ENCODE measurements at places on chromosomes 3 and 15.

GRCh38 chr15:96369825-96370621 is 39.5 kb downstream of the NR2F2 start:
- no peak for DNase-seq

GRCh38 chr3:113278599-113278955 is 67.2 kb downstream of the BOC start:
- DNase-seq: no peak

GRCh38 chr15:74235962-74236361 is at the start of gene CCDC33:
Gene CCDC33, plus strand, starts transcription at chr15:74236326. Its CDS starts 394 bp downstream, at chr15:74236720.
- no peak for DNase-seq

DNA sequence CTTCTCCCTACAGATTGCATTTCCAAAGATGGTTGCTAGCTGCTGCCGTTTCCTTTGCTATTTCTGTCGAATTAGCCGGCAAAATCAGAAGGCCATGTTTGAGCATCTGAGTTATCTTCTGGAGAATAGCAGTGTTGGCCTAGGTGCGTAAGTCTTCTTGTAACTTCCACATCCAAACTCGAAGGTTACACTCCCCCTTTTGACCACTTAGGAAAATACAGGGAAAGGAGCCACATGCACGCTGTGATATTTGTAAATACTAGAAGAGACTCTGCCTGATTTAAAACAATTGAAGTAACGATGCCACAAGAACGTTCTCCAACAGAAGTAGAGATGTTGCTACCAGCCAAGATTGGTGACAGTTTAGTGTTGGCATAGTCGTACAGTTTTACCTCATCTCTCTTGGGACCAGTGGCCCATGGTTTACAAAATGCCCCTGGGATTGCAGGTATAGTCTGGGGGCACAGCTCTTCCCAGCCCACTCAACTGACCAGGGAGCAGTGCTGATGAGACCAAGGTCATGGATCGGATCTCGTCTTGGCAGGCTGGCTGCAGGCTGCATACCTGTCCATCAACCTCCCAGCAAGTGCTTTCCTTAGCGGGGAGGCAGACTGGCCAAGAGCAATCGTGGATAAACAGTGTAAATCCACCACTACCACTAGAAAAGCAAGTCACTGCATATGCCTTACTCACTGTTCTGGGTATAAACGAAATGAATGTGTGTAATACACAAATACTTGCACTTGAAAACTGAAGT is 268.4 kb upstream of the CHRM5 start:
- DNase-seq: no peak

DNA sequence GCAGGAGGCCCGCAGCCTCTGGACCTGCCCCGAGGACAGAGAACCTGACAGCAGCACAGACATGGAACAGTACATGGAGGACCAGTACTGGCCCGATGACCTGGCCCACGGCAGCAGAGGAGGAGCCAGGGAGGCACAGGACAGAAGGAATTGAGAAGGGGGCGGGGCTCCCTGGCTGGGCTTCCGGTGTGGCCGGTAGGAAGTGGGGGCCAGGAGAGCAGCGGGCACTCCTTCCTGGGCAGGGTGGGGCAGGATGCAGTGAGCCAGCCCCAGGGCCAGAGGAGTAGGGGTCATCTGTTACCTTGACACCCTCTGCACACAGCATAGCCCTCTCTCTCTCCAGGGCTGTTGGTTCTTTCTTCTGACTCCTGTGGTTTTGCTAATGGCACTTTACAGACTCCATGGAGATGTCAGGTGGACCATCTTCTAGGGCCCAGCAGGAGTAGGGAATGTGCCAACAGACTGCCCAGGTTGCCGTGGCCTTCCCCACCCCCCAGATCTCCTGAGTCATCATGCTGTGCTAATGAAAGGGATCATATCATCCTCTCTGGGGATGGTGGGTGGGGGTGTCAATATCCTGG is 8.6 kb upstream of the ISG20 start:
- DNase-seq: no peak

DNA sequence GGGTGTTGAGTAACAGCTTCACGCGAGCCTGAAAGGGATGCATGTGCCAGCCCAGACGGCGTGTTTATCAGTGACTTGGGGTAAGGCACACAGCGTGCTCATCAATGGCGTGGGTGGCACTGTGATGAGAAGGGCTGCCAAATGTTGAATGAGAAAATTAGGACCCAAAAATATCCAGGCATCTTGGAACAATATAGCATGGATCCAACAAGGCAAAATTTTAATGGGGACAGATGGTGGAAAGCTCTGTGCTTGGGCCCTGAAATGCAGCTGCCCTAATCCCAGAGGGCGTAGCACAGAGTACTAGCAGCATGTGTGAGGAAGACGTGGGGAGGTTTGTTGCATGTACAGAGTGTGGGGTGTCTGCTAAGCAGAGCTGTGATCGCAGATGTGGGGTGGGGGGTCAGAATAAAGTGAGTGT is 48.9 kb downstream of the SSUH2 start:
- no peak for DNase-seq

DNA sequence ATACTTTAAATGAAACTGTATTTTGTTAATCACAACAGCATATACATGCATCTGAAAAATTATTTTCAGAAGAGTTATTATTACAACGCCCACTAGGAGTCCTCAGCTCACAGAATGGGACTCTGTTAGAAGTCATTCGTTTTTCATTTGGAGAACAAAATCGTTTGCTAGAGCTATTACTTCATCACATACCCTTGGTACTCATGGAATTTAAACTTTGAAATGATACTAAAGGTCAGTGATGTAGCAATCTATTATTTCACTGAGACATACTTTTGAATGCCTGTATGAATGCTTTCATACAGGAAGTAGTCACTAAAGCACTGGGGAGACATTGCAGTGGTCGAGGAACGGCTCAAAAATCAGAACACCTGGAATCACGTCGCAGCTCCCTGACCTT is 198.1 kb downstream of the MBNL1 start:
- no peak for DNase-seq

DNA sequence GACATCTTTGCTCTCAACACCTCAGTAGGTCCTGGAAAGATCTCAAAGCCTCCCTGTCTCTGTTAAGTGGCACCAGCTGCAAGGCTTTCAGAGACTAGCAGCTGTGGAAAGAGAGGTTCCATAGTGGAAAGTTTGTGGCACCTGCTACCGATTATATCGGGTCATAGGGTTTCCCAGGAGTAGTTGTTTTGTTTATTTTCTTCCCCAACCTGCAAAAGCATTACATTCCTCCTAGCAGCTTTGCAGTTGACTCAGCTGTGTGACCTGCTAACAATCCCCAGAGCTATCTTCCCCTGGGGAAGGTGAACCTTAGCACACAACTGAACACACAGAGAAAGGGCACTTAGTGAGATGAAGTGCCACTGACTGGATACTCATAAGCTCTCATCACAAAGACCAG is 598.9 kb upstream of the GRM7 start:
- DNase-seq: no peak

DNA sequence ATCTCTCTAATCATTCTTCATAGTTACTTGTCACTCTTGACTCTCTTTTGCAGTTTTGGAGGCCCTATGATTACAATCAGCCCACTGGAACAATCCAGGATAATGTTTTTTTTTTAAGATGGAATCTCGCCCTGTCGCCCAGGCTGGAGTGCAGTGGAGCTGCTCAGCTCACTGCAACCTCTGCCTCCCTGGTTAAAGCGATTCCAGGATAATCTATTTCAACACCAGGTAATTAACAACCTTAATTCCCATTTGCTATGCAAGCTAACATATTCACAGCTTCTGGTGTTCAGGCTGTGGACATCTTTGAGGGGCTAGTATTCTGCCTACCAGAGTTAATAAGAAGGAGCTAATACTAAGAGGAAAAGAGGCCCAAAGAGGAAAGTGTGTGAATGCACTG is 1.1 kb upstream of the BLOC1S6 start:
- DNase-seq: no peak

GRCh38 chr3:88986834-88987233 is 120.6 kb upstream of the EPHA3 start:
- DNase-seq: no peak

- no peak for DNase-seq
Measured at GRCh38 chr15:57747206-57747896, 40.8 kb downstream of the POLR2M start.

DNA sequence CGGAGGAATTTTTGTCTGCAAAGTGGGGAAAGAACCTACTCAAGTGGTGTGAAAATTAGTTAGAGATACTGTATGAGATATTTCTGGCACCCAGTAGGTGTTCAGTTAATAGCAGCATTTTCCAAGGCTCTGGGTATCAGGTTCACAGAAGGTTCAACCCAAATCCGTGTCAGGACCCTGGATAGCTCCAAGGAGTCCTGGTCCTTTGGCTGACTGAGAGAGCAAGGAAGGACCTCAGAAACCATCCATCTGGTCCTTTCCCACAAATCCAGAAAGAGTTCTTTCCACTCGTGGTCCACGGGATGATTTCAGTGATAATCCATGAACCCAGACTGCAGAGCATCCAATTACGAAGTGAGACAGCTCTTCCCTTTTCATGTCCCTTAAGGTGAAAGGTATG is 51.4 kb downstream of the SLC6A11 start:
- no peak for DNase-seq

DNA sequence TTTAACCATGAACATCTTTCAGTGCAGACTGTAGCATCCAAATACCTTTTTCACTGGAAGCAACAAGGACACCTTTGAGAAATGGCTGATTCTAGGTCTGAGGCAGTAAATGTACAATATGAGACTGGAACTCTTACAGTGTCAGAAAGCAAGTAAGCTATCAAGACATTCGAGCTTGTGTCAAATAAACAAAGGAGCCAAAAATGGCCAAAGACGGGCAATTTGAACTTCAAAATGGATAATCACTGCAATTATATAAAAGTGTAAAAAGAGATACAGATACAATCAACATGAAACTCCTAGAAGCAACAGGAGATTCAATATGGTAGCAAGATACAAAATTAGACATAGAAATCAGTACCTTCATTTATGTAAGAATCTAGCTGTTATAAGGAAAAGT is 138.5 kb upstream of the CCDC54 start:
- no peak for DNase-seq

GRCh38 chr3:44105571-44105970 is 136.1 kb upstream of the TOPAZ1 start:
- DNase-seq: no peak

DNA sequence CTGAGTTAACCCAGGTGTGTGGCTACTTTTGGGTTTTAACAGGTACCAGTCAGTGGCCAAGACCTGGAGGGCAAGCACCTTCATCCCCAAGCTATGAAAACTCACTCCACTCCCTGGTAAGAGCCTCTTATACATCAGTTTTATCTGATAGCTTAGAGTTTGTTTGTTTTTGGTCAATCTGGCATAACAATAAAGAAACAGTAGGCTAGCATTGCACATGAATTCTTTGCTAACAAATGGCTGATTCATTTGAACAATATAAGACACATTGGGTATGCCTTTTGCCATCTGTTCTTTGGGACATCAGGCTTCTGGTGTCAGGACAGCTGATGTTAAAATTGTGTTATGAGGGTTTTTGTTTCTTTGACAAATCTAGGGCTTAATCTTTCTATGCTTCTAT is 125.0 kb upstream of the CGNL1 start:
- no peak for DNase-seq

DNA sequence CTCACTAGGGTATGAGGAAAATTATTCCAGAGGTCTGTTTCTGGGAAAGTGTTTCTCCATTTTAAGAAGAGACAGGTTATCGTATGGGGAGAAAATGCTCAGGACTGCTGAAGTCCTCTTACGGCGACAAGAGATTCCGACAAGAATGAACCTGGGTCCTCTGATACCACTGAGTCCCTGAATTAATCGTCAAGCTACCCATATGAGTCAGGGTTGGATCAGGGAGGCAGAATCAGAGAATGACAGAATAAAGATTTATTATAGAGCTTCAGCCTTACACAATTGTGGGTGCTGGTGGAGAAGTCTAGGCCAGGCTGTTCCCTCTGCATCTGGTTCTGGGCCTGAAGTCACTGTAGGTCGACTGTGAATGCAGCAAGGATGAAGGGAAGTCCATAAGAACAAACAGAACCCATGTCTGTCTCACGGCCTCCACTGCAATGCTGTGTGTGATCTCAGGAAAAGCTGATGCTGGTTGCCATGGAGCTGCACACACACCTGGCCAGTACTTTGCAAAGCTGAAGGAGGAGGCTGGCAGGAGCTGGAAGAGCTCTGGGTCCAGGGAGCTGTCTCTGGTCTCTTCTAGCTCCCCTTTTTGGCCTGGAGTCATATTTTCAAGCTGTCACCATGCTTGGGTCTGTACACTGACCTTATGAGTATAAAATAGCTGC is 83.9 kb downstream of the HHLA2 start:
- no peak for DNase-seq

GRCh38 chr3:12964711-12965612 is 108.3 kb downstream of the IQSEC1 start:
- no peak for DNase-seq

GRCh38 chr3:79018671-79019136 is 749.1 kb downstream of the ROBO1 start:
- no peak for DNase-seq

- no peak for DNase-seq
Measured at GRCh38 chr15:35850284-35850683, 304.3 kb upstream of the DPH6 start.

DNA sequence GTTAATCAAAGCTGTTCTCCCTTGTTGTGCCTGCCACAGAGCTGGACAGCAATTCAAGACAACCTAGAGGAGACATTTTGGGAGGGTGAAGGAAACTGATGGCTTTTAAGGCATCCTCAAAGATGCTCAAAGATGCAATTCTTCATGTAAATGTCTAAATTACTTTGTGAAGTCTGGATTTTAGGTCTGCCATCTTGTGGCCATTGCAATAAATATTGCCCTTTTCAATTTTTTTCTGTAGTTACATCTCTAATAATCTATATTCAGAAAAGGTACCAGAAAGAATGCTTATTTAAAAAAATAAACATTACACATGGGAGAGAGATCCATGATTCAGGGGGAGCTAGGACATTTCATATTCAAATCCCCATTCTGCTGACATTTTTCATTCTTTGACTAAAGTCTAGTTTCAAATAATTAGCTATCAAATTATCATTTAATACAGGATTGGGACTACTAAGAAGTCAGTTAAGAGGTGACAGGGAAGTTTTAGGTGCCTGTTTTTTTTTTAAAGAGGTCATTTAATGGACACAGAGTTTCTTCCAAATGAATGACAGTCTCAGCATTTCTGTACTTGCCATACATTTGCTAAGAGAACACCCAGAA is 259.8 kb upstream of the WNT5A start:
- no peak for DNase-seq

GRCh38 chr3:185290266-185290665 is 36.4 kb upstream of the EHHADH start:
- DNase-seq: no peak

DNA sequence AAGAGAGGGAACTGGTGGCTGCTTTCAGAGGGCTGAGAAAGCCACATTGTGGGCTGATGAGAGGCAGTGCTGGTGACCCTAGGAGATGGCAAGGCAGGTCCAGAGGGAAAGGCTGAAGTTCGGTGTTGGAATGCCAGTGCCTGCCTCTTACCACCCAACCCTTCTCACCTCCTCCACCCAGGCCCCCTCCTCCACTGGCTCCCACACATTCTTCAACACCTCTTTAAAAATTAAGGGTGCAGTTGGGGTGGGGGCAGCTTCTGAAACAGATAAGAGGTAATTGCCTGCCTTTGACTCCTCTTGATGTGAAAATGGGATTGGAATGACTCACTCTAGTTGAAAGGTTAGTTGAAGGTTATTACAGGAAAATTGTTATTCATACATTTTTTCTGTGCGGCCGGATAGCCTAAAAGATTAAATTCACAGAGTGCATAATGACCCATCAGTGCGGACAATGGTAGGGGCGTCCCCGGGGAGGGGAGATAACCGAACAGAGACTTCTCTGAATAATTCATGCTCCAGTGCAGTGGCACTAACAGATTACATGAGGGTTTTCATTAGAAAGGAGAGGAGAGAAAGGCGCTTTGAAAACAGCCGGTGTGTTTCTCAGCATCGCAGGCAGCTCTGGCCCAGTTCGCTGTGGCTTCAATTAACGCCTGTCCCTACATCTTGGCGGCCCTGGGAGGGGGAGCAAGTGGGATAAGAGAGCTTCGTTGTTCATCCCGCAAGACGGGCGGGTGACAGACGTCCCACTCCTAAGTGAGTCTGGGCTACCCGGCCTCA is 212.4 kb downstream of the TLE3 start:
- no peak for DNase-seq

Data from T follicular helper cell (primary cell).